ENCODE measurements at places on chromosomes 12 and 14.

- no peak for DNase-seq
These were observed 1.9 kb downstream of the CMTM5 start for GRCh38 chr14:23378612-23379220.

DNA sequence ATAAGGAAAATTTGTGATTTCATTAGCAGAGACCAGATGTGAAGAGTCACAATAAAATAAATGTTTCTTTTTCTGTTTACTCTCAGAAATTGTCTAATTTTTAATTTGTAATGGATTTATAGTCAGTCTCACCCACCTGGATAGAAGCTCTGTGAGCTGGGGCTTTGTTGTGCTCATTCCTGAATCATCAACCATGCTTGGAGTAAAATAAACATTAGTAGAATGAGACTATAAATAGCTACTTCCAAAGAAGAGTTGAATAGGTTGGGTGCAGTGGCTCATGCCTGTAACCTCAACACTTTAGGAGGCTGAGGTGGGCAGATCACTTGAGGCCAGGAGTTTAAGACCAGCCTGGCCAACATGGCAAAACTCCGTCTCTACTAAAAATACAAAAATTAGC lies 185.3 kb upstream of the FBXO33 start:
- DNase-seq, result no peak

DNA sequence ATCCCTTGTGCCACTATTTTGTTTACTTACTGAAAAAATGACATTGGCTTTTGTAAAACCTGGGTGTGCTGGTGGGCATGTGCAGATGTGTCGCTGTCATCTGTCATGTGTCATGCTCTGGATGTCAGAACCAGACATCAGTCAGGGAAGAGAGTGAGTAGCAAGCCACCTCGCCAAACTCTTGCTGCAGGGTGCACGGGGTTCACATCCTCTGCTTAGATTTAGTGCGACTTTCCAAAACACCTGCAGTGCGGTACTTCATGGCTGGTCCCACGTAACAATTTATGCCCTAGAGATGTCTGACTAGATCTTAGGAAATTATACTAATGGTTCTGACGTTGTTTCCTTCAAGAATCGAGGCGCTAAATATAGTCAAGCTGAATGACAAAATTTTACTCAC lies 106.7 kb downstream of the CRADD start:
- no peak for DNase-seq

- DNase-seq, result no peak
These were observed 69.7 kb downstream of the TSPAN11 start for GRCh38 chr12:30996255-30996654.

GRCh38 chr12:55019784-55020183 lies at the start of gene NEUROD4:
Gene NEUROD4 (plus strand): TSS chr12:55019974. CDS start chr12:55026440, 6,466 bp downstream.
- DNase-seq, result no peak
